ENCODE measurements at places on chromosomes 16 and 17. TPM values are rescaled to one million over a fixed set of nuclear protein-coding genes. Genes with fewer than 3 reads are reported as not detected.

Gene KRTAP9-3
- not detected for polyA plus RNA-seq

Gene CYB5B
- 130 TPM for polyA plus RNA-seq

Gene JPH3
- not detected for polyA plus RNA-seq

Gene SCNN1B
- polyA plus RNA-seq = 0.13 TPM

Gene TNFSF12
- 7.0 TPM for polyA plus RNA-seq

Gene PRR35
- not detected for polyA plus RNA-seq

Gene DHRS7C
- polyA plus RNA-seq = not detected

Gene TBC1D3H
- 0.56 TPM for polyA plus RNA-seq

Gene CBFA2T3
- 0.18 TPM for polyA plus RNA-seq

Gene SPG7
- polyA plus RNA-seq = 53.6 TPM

Gene RASL10B
- 0.11 TPM for polyA plus RNA-seq

Gene CHST4
- polyA plus RNA-seq = 0.08 TPM

Gene SLC52A1
- 0.90 TPM for polyA plus RNA-seq

Gene VTN
- polyA plus RNA-seq = 0.03 TPM

Gene PPP1R27
- polyA plus RNA-seq = 0.14 TPM

Gene CDH1
- polyA plus RNA-seq = 73.4 TPM

Gene SMYD4
- polyA plus RNA-seq = 3.5 TPM

Gene HELZ
- 2.3 TPM for polyA plus RNA-seq

Gene ACSM2A
- polyA plus RNA-seq = not detected

Gene WSCD1
- polyA plus RNA-seq = not detected

Gene ZG16B
- polyA plus RNA-seq = 0.95 TPM

Gene CDK5RAP3
- polyA plus RNA-seq = 77.6 TPM

Gene HS3ST4
- not detected for polyA plus RNA-seq

Gene ZNF423
- polyA plus RNA-seq = 0.01 TPM

Gene SDR42E1
- 4.8 TPM for polyA plus RNA-seq

Gene SRRM2
- 299 TPM for polyA plus RNA-seq

Gene C17orf67
- 0.79 TPM for polyA plus RNA-seq

Gene MYOCD
- under 0.01 TPM for polyA plus RNA-seq

Gene TMEM100
- polyA plus RNA-seq = 0.23 TPM

Gene SNAI3
- 0.09 TPM for polyA plus RNA-seq

Gene CHST5
- polyA plus RNA-seq = not detected

Gene SOX8
- not detected for polyA plus RNA-seq

Gene SLC5A2
- 0.19 TPM for polyA plus RNA-seq

Gene CCDC144A
- 0.04 TPM for polyA plus RNA-seq

Gene TBC1D3K
- not detected for polyA plus RNA-seq

Gene CNGB1
- polyA plus RNA-seq = 0.08 TPM

Gene HOXB4
- 0.03 TPM for polyA plus RNA-seq

Gene ENPP7
- not detected for polyA plus RNA-seq

Gene ARHGDIG
- not detected for polyA plus RNA-seq

Gene ASGR2
- not detected for polyA plus RNA-seq

Gene RBL2
- polyA plus RNA-seq = 10.6 TPM

Gene DCXR
- polyA plus RNA-seq = 97.4 TPM

Gene G6PC3
- 79.4 TPM for polyA plus RNA-seq

Gene GFOD2
- polyA plus RNA-seq = 14.9 TPM

Gene MYO15A
- 0.38 TPM for polyA plus RNA-seq

Gene MPV17L
- polyA plus RNA-seq = 0.38 TPM

Gene IL32
- polyA plus RNA-seq = 54.3 TPM

Gene NGFR
- polyA plus RNA-seq = 0.83 TPM

Gene ST6GALNAC1
- polyA plus RNA-seq = 0.29 TPM

Gene CD79B
- polyA plus RNA-seq = not detected
